ENCODE measurements at places on chromosomes 16 and 17.

- no peak for DNase-seq
These were observed 306.8 kb downstream of the CPPED1 start for GRCh38 chr16:12496866-12497265.

- no peak for DNase-seq
These were observed 251.3 kb downstream of the HS3ST3A1 start for GRCh38 chr17:13350466-13350865.

DNA sequence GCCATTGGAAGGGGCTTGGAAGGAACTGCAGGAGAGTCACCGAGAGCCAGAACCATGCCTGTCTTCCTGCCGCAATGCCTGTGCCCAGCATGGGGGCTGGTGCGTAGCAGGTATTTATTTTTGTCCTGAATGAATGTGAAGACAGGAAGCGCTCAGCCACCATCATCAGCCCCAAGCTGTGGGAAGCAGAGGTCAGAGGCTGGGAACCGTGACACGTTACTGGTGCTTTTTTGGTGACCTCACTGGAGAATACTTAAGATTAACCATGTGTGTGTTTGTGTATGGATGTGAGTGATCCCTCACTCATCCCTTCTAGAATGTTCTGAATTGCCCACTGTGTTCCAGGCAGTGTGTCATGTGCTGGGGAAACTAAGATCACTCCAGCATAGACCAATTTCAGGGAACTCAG is 343.8 kb downstream of the SNX29 start:
- DNase-seq = peak; percentile 35

- no peak for DNase-seq
These were observed 64.9 kb upstream of the LGALS9 start for GRCh38 chr17:27565874-27566670.

DNA sequence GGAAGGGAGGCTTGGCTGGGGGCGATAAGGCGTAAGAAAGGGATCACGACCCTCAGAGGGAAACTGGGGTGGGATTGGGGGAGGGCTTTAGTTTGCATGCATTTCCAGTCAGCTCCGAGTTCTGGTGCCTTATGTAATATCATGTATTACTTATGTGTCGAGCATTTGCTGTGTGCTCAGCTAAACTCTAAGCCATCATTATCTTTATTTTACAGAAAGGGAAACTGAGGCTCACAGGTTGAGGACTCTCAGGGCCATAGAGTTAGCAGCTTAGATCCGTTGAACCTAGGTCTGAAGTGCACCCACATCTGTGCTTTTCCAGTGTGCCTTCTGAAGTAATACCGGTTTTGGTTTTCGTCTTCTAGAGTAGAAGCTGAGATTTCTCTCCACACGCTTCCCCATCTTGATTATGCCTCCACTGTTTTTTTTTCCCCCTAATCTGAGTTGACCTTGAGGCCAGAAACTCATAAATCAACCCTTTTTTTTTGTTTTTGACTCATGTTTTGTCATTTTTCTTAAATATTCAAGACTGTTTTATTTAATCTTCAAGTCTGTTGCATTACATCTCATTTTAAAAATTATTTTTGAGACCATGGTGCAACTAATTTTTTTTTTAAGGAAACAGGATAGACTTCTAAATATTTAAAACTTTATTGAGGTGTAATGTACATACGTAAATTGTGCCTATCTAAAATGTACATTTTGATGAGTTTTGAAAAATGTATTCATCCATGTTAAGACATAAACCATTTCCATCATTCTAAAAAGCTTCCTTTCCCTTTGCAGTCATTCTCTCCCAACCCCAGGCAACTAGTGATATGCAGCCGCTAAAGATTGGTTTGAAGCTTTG is 741 bp downstream of the CYB5B start:
- DNase-seq = no peak

GRCh38 chr17:79943347-79944241 is 92.1 kb downstream of the TBC1D16 start:
- DNase-seq = no peak

GRCh38 chr17:62725791-62726249 is 82.3 kb downstream of the MARCHF10 start:
- DNase-seq = no peak

DNA sequence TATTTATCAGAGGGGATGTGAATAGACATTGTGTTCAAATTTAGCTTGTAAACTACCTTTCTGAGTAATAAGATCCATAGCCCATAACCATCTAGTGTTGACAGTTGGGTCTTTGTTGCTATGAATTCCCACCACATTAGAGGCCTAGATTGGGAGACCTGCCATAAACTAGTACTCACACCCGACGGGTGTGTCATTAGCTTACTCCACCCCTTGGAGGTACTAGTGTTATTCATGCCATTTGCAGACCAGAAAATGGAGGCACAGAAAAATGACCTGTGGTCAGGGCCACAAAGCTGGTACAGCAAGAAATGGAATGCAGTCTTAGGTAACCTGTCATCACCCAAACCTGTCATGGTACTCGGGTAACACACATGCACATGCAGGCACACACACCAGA is 41.3 kb upstream of the BCAR1 start:
- DNase-seq = no peak

DNA sequence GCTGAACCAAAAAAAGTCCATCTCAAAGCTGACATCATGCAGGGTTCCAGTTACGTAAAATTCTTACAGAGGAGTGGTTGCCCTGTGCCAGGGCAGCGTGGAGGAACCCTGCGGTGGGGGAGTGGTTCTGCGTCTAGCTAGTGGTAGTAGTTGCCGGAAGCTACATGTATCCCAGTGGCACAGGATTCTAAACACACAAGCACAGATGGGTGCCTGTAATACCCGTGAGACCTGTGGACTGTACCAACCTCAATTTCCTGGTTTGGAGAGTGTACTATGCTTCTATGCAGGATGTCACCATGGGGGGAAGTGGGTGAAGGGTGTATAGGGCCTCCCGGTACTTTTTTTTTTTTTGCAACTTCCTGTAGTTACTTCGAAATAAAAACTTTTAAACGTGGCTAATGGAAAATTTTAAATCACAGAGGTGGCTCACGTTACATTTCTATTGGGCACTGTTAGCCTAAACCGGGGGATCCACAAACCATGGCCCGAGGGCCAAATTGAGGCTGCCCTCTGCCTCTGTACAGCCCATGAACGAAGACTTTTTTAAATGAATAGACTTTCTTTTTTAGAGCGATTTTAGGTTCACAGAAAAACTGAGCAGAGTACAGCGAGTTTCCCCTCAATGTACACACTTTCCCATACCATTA is 38.5 kb downstream of the TBC1D16 start:
- DNase-seq = no peak

DNA sequence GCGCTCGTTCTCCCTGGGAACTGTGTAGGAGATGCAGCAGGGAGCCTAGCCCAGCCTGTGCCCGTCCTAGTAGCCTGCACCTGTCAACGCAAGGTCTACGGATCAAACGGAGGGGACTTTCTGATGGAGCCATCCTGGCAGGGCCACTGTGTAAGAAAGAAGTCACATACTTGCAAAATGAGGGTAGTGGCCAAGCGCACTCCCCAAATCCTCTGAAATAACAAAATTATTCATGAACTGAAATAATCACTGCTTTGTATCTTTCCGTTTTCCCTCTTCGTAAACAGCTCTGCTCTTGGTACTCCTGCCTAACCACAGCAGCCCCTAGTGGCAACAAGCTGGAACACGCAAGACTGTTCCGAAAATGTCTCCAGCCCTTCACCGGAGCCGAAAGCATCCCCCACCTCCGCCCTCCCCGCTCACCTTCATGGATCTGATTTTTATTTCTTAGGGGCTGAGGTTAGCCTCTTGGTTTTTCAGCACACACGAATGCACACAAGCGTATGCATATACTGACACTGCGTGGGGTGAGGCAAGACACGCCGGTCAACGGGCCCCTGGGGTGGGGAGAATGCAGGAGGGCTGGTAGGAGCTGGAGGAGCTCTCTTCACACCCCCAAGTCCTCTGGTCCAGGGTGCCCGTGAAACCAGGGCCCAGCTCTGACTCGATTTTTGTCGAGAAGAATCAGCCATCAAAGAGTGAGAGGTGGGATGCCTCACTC is 100.8 kb downstream of the ABCC12 start:
- no peak for DNase-seq

All from NCI-H510A (cell line).